ENCODE measurements at places on chromosomes 5 and 9.

- DNase-seq: no peak
Measured at GRCh38 chr5:172223901-172224873, 30.2 kb downstream of the EFCAB9 start.

DNA sequence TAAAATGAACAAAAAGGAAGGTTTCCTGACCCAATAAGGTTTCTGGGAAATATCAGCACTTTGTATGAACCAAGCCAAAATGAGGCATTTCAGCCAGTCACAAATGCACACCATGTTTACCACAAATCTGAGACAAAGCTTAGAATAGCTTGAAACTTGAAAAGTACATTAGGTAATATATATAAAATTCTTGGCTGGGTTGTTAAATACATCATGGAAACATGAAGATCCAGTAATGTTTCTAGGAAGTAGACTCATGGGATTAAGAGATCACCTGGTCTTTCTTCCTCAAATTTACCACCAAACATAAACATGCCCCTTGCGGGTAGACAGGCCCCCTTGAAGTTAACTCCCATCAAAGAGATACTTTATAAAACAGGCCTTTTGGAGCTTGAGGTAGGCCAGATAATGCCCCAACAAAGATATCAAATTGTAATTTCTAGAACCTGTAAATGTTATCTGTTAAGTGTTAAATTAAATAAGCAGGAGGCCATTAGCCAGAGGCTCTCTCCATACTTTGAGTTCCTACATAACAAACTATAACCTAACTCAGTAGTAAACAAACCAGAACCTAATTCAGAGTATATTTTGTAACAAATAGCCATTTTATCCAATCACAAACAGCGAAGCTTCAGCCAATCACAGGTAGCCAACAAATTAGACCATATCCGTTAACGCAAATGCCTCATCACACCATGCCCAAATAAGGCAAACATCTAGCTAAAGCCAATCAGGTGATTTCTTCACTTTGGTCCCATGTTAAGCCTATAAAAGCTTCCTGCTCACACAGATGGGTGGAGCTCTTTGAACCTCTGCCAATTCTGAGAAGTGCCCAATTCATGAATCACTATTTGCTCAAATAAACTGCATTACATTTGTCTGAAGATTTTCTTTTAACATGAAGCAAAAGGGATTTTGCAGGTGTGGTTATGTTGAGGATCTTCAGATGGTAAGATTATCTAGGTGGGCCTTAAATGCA is 127.9 kb upstream of the TARS1 start:
- DNase-seq: no peak

- no peak for DNase-seq
Measured at GRCh38 chr9:2465921-2466460, 155.6 kb upstream of the VLDLR start.

DNA sequence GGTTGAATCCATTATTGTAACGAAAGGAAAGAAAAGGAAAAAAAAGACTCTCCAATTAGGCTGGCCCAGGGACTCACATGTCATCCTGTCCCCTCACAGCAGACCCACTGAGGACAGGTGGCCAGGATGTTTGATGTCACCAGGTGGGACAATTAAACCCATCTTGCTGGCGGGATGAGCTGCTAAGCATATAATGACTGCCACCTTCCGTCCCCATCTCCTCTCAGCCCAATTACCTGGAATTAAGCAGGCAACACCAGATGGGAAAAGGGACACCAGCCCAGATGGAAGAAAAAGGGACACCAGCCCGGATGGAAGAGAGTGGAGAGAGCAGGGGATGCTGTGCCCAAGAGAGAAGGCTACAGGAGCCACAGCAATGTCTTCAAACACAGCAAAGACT is 116.6 kb upstream of the SARDH start:
- DNase-seq: no peak

GRCh38 chr5:113331209-113331551 is 103.6 kb downstream of the TSSK1B start:
- no peak for DNase-seq

GRCh38 chr9:33331377-33331891 is 41.1 kb downstream of the NFX1 start:
- DNase-seq: no peak

DNA sequence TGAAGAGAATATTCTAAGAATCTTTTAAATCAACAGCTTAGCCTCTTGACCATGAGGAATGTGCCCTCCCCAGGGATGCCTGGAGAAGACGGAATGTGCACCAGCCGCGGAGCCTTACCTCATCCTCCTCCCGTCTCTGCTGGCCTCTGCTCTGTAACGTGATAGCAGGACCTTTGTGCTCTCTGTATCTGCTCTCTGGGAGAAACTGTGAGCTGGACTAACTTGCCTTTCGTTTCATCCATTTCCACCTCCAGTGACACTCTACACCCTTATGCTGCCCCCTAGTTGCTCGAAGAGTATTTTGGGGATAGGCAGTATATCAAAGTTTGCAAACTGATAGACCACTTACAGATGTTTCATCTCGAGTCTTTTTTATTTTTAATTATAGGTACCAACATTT is 141.4 kb downstream of the NPR3 start:
- no peak for DNase-seq

- no peak for DNase-seq
Measured at GRCh38 chr5:69525490-69525889, 32.9 kb downstream of the OCLN start.

GRCh38 chr5:99019812-99020697 is 91.2 kb upstream of the CHD1 start:
- no peak for DNase-seq
